ENCODE measurements at places on chromosomes 16 and 17.
A peak's percentile ranks its signal among the peaks of the same experiment; 100 is the strongest.

DNA sequence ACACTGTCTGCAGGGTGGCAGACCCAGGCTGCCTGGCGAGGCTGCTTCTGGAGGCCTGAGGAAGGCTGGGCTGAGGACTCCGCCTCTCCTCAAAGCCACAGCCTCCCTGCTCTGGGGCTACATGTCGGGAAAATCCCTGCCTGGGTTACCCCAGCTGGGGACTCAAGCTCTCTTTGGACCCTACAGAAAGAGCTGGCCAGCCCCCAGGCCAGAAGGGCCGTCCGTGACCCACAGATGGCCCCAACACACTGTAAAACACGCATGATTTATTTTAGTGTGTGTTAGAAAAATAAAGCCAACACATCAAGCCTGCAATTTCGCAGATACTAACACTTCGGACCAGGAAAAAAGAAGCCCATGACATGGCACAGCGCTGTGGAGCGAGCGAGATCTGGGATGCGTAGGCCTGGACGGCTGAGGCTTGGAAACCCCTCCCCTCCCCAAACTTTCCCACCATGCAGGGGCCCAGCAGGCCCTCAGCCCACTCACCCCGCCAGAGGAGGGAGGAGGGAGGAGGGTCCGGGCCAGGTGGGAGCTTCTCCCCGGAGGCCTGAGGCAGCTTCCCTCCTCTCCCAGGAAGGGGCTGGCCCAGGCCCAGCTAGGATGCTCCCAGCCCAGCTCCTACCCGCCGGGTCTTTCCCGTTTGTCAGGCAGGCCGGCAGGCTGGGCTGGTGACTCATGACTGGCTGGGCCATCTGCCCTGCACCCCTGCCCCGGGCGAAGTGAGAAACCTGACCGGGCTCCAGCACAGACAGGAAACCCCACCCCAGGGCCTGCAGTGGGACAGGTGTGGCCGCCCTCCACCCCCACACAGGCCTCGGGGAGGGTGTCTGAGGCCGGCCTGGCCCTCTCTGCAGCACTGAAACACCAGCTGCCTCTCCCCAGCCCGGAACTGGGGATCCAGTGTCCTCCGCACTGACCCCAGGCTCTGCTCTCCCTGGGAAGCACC lies 34.1 kb upstream of the SLC38A10 start:
- DNase-seq, result no peak

DNA sequence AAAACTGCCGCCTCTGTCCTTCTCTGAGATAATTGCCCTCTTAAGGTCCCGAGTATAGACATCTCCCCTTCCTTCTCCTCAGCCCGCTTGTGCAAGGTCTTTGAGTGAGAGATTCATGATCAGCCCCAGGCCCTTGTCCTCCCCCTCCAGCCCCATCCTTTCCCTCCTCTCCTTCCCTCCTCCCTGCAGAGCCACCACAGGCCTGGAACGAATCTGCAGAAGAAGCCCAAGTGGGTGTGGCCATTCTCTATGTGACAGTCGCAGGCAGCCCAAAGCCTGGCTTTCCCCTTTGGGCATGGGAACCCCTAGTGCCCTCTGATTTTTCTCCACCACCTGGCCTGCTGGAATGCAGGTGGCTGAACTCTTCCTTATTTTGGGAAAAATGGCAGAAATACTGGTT lies 7.2 kb upstream of the NDRG4 start:
- no peak for DNase-seq

DNA sequence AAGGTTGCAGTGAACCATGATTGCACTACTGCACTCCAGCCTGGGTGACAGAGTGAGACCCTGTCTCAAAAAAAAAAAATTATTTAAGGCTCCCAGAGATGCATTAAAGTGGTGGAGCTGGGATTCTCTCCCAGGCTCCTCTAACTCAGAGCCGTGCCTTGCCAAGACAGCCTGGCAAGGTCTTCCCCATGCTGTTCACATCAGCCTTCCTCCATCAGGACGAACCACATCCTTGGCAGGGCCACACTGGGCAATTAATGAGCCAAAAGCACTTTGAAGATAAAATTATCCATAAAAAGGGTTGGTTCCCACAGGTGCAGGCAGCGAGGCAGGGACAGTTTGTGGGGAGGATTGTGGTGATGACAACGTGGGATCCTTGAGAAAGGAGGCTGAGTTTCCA lies 19.8 kb upstream of the BBS2 start:
- no peak for DNase-seq

DNA sequence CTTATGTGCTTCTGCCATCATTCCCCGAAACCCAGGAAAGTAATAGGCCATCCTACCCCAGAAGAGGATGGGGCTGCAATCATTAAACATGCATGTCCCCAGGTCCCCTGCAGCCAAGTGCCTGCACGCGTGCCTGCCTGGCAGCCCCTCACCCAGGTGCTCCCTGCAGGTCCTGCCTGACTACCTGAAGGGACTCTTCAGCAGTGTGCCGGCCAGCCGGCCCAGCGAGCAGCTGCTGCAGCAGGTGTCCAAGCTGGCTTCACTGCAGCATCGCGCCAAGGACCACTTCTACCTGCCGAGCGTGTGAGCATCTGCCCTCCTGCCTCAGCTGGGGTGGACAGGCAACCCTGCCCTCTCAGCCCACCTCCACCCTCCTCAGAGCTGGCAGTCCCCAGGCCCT lies 16.2 kb upstream of the ALKBH5 start:
- DNase-seq, result peak; percentile 35

GRCh38 chr17:36144014-36144413 lies 32.4 kb downstream of the TBC1D3B start:
- no peak for DNase-seq

DNA sequence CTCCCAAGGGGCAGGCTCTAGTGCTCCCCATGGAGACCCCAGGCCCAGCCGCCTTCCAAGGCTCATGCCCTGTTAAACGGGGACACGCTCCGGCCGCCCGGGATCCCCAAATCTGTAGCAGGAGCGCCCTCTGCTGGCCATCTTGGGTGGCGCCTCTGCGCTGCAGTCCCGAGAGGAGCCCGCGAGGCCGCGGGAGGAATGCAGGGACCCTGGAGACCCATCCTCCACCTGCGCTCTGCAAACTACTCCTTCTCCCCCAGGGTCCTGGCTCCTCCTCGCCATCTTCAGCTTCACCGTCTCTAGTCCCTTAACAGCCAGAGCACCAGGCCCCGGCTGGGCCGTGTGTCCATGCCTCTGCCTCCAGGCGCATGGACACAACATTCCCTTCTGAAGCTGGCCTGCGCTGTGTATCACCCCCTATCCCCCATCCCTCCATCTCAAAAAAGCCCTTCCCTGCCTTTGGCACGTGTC lies 23.6 kb upstream of the KRT17 start:
- peak; percentile 80 for DNase-seq
